Inflammatory macrophage (primary cell): ENCODE measurements at places on chromosomes 3 and 15.

DNA sequence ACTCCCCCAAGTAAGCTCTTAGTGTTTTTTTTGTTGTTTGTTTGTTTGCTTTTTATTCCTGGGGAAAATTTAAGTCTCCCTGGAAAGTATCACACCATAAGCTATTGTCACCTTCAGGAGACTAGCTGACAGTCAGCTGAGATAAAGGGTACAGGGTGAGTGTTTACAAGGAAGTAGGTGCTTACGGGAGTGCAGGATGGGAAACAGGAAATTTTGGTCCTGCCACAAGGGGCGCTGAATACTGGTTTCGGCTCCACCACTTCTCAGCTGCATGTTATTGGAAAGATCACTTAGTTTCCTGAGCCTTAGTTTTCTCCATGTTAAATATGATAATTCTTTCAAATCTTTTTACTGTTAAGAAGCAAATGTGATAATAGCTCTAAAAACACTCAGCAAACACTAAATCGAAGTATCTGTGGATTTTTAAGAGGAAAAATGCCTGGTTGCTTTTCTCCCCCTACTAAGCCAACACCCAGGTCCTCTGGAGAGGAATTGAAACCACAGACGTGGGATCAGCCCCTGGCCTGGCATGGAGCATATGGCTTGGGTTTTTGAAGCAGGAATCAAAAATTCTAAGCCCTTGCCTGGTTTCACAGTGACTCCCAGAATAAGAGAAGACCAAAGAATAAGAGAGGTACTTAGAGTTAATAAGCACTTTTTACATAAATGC is 90.7 kb downstream of the SCN11A start:
- DNase-seq = peak; percentile 69

- no peak for DNase-seq
Measured at GRCh38 chr3:105944276-105944675, 75.5 kb upstream of the CBLB start.

DNA sequence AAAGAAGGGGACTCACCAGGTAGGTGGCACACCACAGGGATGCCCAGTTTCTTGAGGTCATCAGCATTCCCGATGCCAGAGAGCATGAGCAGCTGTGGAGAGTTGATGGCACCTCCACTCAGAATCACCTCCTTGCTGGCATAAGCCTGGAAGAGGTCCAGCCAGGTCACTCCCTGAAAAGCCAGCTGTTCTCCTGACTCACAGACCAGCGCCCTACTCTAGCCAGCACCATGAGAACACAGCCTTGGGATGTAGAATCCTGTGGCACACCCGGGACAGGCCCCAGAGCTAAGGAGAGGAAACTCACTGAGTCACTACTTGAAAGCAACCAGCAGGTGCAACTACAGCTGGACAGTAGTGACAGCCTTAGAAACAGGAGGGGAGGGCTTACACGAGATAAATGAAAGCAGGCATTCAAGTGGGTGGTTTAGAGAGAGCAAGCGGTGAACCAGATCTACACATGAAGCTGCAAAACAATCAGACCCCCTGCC is 24.5 kb downstream of the CHDH start:
- no peak for DNase-seq

GRCh38 chr3:139671863-139672646 is 5.7 kb downstream of the NMNAT3 start:
- DNase-seq = no peak

- no peak for DNase-seq
Measured at GRCh38 chr15:41487381-41487780, 6.3 kb upstream of the ITPKA start.

- no peak for DNase-seq
Measured at GRCh38 chr3:142943870-142944269, 19.6 kb downstream of the PAQR9 start.

GRCh38 chr3:48960841-48961413 is 29.1 kb upstream of the P4HTM start:
- no peak for DNase-seq

GRCh38 chr3:101722394-101723173 is 1.8 kb upstream of the CEP97 start:
- DNase-seq = peak; percentile 13

DNA sequence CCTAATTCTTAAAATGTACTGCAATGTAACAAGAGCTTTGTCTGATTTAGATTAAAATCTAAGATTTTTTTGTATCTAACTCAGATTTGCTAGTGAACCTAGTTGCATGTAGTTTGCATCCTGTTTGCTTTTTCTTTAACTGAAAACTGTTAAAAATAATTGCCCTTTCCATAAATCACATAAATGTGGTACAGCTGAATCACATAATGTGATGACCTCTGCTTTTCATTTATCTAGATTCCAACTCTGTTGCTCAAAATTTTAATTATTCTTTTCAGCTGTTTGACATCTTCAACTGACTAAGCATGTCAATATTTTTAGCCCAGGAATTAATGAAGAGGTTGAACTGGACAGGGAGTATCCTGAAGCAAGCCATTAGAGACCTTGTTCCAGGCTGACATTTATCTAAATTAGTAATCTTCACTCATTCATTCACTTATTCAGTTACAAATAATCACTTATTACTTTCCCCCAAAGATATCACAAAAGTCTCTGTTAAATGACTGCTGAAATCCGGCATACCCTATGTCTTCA is 101.9 kb upstream of the PLXND1 start:
- DNase-seq = no peak

GRCh38 chr3:81760215-81760614 is 1.2 kb downstream of the GBE1 start:
- no peak for DNase-seq

- peak; percentile 65 for DNase-seq
Measured at GRCh38 chr15:63514531-63514943, 10.1 kb downstream of the USP3 start.

GRCh38 chr3:113771993-113772392 is 25.2 kb downstream of the ATP6V1A start:
- no peak for DNase-seq

DNA sequence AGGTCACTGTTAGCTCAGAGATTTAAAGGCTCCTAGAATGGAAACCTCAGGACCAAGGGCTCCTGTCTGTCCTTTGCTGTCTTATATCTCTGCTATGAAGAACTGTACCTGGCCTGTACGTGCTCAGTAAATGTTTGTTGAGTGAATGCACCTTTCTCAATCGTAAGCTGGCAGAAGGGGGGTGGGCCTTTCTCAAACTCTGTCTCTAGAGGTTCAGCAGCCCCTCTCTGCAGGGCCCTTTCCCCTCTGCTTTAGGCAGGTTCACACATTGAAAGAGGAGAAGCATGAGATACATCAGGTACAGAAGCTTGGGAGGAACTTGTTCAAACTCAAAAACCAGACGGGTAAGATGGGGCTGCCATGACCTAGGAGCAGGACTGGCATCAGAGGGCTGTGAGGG is 155.6 kb downstream of the GOLGA6L4 start:
- DNase-seq = no peak
